ENCODE measurements at places on chromosomes 12 and 14.

- DNase-seq, result no peak
Measured at GRCh38 chr12:110971189-110971920, 51.0 kb upstream of the MYL2 start.

- no peak for DNase-seq
Measured at GRCh38 chr12:13135371-13136178, 32.1 kb upstream of the GSG1 start.

GRCh38 chr14:39228044-39228443, 5.7 kb upstream of the MIA2 start:
- no peak for DNase-seq

DNA sequence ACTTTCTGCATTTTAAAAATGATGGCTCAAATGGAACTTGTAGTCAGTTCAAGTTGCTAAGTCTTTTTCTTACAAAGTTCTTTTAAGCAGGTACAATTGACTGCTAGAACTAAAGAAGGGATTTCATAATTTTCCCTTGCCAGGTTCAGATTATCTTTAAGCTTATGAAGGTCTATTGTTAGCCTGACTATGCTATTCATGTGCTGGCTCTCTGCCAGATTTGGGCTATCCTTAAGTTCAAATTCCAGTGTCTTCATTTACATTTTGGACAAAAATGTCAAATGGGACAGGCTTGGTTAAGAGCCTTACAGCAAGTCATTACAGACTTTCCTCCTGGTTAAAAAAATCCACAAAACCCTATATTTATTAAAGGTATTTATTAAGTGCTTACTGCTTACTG, 42.3 kb downstream of the INSM2 start:
- no peak for DNase-seq

DNA sequence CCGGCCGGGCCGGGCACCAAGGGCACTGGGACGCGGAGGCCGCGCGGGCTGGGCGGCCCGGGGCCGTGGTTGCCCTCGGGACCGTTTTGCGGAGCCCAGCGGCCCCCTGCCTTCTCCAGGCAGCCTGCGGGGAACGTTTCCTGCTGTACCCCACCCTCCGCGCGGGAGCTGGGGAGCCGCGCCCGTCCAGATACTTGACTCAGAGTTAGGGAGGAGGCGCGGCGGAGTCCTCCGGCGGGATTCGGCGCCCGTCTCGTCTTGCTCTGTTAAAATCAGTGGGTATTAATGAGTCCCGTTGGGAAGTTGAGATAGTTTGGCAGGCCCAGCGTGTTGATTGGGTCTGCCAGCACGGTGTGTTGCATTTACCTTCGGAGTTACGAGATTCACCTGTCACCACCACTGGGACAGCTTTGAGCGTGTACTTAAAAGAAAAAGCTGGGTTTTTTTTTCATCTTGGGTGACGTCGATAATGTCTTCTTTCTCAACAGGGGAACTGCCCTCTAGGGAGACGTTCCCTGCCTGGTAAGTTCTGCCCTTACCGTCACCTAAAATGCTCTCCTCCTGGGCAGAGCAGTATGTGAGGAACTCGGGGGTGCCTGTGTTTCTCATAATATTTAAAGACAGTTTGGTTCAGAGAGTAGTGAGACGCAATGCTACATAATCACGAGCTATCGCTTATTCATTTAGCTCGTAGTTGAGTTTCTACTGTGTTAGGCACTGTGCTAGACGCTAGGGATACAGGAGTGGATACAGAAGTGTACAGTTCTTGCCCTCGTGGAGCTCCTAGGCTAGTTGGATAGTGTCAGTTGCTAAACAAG, 596 bp downstream of the DLST start:
- no peak for DNase-seq

DNA sequence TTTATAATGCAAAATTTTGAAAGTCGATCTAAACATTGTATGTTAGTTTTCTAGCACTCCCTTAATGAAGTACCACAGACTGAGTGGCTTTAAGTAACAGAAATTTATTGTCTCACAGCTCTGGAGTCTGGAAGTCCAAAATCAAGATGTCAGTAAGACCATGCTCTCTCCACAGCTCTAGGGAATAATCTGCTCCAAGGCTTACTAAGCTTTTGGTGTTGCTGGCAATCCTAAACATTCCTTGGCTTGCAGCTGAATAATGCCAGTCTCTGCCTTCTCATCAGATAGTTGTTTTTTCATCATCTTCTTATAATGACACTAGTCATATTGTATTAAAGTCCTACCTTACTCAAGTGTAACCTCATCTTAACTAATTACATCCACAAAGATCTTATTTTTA, 102.2 kb downstream of the RASSF9 start:
- DNase-seq, result no peak

GRCh38 chr14:52043690-52044089, 25.2 kb downstream of the NID2 start:
- DNase-seq, result peak; percentile 37

DNA sequence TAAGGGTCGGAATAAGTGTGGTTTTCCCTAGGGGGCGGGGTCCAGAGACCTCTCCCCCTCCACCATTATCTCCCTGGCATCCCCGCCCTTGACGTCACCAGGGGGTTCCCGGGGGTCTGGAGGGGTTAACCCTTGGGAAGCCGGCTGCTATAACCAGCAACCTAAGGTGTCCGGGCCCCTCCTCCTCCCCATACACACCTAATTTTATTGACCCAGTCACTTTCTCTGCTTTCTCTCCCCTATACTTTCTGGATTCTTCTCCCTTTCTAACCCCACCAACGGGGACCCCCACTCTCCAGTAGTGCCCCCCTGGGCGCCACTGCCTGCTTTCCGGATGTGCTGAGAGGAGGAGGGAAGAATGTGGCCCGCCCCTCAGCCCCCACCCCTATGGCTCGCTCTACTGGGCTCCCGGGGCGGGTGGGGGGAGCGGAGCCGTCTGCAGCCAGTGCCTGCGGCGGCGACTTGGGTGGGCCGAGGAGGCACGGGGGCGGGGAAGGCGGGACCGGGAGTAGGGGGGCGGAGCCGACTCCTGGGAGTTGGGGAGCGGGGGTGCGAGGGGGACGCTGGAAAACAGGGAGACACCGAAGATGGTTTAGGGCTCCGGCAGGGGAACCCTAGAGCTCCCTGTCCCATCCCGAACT, 1.8 kb downstream of the GLI1 start:
- no peak for DNase-seq

GRCh38 chr12:68340404-68341270, 8.5 kb upstream of the MDM1 start:
- no peak for DNase-seq

DNA sequence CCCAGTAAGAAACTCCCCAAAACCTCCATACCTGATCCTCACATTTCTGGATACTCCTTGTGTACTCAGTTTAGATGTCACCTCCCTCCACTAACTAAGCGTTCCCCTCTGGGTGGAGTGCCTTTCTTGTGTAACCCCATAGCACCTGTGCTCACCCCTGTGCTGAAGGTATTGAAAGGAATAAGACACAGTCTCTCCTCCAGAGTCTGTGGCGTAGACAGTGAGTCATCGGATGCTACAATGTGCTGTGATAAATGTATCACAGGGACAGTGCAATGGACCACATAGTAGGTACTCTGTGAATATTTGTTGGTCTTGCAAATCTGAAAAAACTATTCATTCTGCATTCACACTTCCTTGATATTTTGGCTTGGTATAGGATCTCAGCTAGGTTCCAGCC, 30.8 kb downstream of the TSPAN9 start:
- no peak for DNase-seq

GRCh38 chr12:106753526-106753925, 21.0 kb upstream of the RIC8B start:
- peak; percentile 48 for DNase-seq

DNA sequence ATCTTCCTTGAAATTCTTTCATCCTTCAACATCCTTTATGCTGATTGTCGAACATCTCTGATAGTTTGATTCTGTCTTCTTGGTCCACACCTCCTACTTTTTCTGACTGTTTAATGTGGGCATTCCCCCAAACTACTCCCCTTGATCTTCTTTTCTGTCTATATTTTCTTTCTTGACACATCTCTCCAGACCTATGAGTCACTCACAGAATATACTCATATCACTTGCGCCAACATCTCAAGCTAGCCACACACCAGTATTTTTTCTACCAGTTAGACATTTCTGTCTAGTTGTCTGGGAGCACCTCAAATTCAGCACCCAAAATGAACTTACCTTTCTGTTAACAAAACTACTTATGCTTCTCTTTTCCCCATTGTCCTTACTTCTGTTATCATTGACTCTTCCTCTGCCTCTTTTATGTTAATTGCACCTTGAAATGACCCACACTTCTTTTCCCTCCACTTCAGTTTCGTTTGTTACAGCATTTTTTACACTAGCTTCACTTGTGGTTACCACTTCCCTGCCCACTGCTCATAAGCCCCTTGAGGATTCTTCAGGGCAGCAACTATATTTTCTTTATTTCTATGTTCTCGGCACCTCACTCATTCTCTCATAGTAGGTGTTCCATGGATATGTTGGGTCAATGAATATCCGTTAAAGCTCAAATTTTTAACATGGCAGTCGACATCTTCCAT, 33.5 kb downstream of the TSHR start:
- no peak for DNase-seq

GRCh38 chr12:125310461-125310860, 245.2 kb downstream of the AACS start:
- no peak for DNase-seq

DNA sequence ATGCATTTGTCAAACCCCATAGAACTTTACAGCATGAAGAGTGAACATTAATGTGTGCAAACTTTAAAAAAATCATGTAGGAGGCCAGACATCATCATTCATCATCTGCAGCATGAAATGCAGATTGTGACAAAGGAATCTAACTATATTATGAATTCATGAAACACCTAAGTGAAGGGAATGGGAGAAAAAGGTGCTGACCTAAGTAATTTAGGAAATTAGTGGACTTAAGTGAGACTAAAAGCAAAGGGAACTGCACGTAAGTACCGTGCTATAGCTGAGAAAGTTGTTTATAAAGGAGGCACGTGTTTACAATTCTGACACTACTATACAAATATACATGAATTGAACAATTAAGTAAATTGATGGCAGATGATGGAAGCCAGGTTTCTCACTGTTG, 37.6 kb upstream of the JDP2 start:
- no peak for DNase-seq

GRCh38 chr12:78938341-78939084, 73.9 kb downstream of the SYT1 start:
- no peak for DNase-seq

GRCh38 chr12:39946361-39947280, 159.3 kb downstream of the SLC2A13 start:
- no peak for DNase-seq

DNA sequence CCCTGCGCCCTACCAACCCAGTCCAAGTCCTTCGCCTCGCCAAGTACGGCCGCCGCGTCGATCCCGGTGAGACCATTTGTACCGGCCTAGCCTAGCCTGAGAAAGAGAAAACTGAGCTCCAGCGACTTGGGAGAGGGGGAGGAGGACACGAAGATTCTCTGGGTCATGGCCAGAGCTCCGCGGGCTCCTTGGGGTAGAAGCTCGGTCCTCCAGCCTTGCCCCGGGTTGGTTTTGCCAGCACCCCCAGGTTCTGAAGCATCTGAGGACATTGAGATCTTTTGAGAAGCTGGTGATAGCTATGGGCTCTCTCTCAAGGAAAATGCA, 7.3 kb downstream of the LHX5 start:
- DNase-seq, result no peak

- no peak for DNase-seq
Measured at GRCh38 chr12:17793854-17794253, 296.1 kb downstream of the RERGL start.

DNA sequence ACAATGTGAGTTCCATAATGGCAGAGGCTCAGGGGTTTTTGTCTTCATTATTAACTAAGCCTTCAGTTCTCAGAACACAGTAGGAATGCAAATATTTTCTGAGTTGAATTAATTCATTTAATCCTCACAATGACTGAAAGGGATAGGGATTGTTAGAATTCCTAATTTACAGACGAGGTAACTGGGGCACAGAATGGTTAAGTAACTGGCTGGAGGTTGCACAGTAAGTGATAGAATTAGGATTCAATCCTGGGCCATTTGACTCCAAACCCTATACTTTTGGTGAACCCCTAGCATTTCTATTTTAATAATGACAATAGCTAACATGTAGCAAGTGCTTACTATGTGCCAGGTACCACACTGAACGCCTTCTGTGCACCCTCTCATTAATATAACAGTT, 163.1 kb downstream of the PPM1H start:
- DNase-seq, result no peak

GRCh38 chr14:93185349-93185720, 218 bp downstream of the LYSET start:
- DNase-seq, result no peak

GRCh38 chr14:79630288-79630960, 580.9 kb downstream of the DIO2 start:
- DNase-seq, result no peak

- DNase-seq, result no peak
Measured at GRCh38 chr14:99733540-99734405, 49.7 kb downstream of the CYP46A1 start.

DNA sequence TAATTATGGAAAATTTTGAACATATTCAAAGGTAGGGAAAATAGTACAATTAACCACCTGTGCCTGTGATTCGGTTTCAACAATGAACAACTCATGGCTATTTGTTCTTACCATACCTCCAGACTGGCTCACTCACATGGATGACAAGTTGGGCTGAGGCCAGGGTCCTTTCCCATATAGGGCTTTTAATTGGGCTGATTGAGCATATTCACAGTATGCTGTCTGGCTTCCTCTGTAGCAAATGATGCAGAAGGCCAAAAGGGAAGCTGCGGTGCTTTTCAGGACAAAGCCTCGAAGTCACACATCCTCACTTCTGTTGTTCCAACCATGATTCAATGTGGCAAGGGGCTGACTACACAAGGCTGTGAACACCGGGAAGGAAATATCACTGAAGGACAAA, 297.5 kb upstream of the SLC16A7 start:
- DNase-seq, result no peak

DNA sequence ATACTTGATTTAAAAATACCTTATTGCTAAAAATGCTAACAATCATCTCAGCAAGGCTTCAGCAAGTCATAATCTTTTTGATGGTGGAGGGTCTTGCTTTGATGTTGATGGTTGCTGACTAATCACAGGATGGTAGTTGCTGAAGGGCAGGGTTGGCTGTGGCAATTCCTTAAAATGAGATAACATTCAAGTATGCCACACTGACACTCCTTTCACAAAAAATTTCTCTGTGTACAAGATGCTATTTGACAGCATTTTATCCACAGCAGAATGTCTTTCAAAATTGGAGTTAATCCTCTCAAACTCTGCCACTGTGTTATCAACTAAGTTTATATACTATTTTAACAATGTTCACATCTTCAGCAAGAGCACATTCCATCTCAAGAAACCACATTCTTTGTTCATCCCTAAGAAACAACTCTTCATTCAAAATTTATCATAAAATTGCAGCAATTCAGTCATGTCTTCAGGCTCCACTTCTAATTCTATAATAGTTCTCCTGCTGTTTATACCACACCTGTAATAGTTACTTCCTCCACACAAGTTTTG, 16.1 kb downstream of the SCAF11 start:
- DNase-seq, result no peak

GRCh38 chr12:28961948-28962384, 187.1 kb upstream of the FAR2 start:
- no peak for DNase-seq

DNA sequence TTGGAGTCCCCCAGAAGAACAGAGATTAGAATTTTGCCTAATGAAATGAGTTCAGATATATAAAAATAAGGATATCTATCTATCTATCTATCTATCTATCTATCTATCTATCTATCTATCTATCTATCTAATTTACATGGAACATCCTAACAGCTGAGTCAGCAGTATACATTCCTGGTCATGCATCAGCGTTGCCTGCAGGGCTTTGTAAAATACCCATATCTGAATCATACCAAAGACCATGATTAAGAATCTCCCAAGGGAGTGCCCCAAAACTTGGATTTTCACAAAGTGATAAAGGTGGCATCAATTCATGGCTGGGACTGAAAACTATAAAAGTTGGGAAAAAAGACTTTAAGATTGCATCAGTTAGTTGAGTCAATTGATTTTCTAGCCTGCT, 32.7 kb upstream of the SYT10 start:
- DNase-seq, result no peak
